ENCODE measurements at places on chromosomes 5 and 9. TPM values are rescaled to one million over a fixed set of nuclear protein-coding genes. Genes with fewer than 3 reads are reported as not detected.

The DPYSL3 gene
- 64.7 TPM for total RNA-seq

The SCGB3A2 gene
- total RNA-seq = not detected

The RAB3C gene
- 4.9 TPM for total RNA-seq

The FRMD3 gene
- 11.1 TPM for total RNA-seq

The ARHGEF28 gene
- 154 TPM for total RNA-seq

The CCNJL gene
- total RNA-seq = 10.1 TPM

The TRIM7 gene
- 7.9 TPM for total RNA-seq
